ENCODE measurements at places on chromosomes 11 and 22.

DNA sequence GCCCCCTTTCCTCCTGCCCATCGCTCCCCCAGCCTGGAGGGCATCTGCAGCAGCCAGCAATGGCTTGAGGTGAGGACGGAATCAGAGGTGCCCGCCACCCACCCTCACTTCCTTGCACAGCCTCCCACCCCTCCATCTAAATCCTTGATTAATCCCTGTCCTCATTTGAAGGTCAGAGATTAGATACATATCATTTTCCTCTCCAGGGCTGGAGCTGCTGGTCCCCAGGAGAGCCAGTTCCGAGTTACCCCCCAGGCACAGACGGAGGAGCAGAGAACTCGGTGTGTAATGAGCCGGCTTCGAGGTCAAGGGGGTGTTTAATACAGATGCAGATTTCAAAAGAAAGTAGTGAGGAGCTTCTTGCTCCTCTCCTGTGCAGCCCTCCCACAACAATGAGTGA, 542.1 kb downstream of the MN1 start:
- DNase-seq: no peak

DNA sequence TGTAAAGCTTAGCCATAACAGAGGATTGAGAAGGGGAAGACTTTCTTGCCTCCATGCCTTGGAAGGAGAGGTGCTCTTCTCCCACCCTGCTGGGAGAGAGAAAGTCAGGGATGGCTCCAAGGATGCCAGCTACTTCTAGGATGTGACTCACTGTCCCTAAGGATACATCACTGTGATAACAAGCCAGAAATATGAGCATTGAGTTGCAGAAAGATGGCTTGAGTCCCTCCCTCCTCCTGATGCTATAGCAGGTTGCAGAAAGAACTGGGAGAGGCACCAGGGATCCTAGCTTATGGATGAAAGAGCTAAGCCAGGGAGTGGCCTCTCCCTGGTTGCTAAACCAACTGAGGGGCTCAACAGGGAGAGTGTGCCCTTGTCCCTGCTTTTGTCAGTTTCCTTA, 27.8 kb upstream of the FJX1 start:
- DNase-seq: no peak

DNA sequence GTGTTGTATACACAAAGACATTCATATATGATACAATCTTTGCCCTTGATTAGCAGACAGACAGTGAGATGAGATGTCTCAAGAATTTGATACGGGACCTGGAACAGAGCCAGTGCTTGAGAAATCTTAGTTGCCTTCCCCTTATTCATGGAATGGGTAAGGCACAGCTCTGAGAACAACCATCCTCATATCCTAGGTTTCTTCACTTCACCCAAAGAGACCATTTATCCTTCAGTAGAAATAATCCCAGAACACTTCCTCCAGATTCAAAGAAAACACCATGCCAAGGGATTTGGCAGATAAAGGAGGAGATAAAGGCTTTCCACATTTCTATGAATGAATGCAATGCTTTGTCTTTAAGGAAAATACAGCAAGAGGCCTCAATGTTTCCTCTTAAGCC, 8.8 kb upstream of the IZUMO1R start:
- DNase-seq: no peak

DNA sequence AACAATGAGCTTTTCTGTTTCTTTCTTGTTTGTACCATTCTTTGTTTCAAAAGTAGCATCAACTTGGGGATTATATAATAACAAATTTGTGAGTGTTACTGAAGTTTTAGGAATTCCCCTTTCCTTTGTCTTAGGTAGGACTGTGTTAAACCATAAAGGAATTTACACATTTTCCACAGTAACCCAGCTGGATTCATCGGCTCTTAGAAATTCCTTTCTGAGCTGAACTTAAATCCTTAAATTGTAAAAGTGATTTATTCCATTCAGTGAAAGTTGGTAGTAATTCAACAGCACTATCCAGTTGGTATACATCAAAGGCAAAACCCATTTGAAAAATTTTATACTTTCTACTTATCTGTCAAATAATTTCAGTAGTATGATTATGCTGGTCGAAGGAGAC, 11.8 kb downstream of the EMSY start:
- no peak for DNase-seq

- DNase-seq: no peak
Observed at GRCh38 chr11:15534266-15534665, 419.5 kb downstream of the INSC start.
